DND-41 (cell line): ENCODE measurements at places on chromosomes 3 and 15.

- DNase-seq: no peak
Measured at GRCh38 chr3:41532976-41533375, 333.7 kb downstream of the CTNNB1 start.

DNA sequence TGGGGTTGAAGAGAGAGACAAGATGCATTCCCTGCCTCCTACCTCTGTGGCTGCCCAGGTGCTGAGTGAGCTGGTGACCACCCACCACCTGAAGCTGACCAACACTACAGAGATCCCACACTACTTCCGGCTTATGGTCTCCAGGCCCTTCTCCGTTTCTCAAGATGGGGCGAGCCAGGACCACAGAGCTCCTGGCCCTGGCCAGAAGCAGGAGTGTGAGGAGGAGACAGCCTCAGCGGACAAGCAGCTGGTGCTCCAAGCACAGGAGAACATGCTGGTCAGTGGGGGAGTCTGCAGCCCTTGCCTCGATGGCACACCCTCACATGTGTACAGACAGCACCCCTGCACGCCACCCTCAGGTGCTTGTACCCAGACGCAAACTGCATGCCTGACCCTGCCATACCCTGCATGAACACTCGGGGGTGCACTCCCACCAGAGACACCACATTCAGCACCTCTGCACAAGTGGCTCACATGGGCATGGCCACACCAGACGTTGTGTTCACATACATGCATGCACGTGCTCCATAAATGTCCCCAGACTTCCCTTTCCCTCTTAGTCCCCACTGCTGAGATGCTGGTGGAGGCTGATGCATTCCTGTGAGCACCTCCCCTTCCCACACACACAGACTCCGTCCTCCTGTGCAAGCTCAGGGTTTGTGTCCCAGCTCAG lies 19.0 kb downstream of the ACAA1 start:
- DNase-seq: peak; percentile 75

DNA sequence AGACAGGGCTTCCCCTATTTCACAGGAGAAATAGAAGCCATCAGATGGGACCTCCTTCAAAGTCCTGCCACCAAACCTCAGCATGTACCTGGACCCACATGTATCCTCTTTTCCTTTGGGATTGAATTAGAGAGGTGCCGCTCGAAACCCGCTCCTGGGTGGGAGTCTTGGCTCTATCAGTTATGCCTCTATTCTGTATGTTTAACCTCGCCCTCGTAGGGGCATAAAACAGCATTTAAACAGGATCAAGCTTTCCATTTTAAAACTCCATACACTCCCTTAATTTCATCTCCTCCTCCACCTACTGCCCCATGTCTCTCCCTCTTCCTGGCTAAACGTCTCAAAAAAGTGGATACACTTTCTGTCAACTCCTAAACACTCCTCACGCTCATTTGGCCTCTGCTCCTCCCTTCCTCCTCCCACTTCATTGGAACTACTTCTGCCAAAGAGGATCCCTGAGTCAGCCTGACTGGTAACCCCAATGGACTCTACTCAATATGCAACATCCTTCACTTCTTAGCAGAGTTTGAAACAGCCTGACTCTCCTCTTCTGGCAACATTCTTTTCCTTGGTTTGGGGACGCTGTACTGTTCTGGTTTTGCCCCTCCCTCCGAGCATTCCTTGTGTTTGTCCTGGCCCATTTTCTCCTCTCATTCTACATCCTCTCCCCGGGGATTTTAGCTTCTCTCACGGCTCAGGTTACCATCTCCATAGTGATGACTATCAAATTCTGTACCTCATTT lies 23.0 kb upstream of the MUC20 start:
- DNase-seq: no peak

GRCh38 chr3:141087778-141088130 lies 36.6 kb downstream of the SPSB4 start:
- no peak for DNase-seq

DNA sequence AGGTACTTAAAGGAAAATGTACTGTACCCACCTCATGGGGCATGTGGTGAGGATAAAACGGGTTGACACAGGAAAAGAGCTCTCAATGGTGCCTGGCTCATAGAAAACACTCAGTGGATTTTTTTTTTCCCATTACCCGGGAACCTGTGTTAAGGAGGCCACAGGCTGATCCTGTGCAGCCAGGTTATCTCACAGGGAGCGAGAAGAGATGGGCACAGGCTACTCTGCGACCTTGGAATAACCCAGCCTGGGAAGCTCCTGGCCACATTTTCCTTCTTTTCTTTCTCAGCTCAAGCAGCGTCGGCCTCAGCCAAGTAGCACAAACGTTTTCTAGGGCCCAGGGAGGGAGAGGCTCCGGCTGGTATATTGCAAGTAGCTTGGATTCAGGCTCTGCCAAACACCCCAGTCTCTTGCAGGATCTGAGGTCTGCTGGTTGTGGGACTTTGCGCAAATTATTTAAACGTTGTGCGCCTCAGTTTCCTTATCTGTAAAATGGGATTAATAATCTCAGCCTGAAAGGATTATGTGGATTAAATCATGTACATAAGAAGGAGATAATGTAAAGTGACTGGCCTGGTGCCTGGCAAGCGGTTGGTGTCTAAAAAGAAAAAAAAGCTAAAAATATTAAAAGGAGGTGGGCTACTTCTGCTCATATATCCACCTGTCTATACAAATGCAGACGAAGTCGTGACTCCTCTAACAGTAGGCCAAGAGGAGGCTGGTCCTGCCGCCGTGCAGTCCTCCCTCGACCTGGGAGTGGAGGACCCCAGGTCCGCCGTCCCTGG lies 2.2 kb downstream of the FURIN start:
- DNase-seq: peak; percentile 20

DNA sequence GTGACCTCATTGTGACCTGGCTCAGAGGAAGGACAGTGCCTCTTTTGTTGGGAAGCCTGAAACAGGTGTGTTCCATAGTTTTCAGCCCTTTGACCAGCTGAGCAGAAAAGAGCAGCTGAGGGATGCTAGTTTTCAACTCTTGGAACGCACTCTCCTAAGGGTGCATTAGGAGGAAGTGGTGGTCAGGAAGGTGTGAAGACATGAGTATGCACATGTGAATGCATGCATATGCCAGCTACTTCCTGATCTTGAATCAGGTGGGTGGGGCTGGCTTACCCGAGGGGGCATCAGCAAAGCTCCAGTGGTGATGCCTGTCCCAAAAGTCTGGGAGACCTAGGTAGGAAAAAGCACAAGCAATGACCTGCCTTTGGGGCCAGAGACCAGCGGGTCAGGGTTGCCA lies 23.3 kb upstream of the CEMIP start:
- no peak for DNase-seq

DNA sequence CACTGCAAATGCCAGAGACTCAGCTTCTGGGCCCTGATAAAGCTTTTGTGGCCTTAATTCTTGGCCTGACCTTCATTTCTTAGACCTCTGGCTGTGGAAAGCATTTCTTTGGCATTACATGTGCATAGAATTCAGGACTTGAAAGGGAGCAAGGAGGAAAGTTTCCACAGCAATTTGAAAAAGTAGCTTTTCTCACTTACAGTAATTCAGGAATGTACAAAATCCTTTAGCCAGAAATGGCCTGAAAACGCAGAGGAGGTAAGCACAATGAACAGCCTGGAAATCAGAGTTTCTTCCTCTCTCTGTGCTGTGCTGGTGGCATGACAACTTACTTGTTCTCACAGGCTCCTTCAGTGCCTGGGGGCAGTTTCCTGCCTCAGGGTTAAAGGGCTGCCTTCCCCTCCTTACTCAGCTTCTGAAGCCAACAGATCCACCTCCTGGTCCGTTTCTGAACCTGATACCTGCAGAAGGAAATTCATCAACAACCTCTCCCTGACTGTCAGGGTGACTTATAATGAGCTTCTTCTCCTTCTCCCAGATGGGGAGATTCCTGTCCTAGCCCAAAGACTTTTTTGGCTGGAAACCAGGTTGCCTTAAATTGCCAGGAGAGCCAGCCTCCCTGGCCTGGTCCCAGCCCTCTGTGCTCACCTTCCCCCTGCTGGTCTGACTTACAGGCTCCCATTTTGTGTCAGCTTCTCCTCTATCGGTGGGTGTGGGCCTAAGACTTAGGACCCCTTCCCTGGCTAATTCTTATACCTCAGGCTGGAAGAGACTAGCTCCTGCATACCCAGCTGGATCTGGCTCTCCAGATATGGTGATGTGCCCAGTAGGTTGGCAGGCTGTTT lies 102.3 kb downstream of the MYRIP start:
- DNase-seq: no peak

DNA sequence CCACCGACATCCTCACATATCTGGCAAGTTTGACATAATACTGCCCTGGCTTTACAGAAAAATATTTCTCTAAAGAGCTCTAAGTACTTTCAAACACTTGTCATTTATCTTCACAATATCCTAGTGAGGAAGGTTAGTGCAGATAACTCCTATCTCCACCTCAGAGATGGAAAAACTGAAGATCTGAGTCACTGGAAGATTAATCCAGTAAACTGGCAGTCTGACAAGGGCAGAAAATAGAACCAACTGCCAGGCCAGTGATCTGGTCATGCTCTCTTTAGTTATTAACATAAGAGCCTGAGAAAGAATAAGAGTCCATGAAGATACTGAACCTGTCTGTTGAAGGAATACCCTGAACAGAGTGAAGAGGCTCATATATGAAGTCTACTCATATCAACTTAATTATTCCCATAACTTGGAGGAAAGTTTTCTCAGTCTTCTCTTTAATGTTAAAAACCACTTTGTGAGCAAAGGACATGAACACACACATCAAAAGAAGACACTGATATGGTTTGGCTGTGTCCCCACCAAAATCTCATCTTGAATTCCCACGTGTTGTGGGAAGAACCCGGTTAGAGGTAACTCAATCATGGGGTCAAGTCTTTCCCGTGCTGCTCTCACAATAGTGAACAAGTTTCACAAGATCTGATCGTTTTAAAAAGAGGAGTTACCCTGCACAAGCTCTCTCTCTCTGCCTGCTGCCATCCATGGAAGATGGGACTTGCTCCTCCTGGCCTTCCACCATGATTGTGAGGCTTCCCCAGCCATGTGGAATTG lies 61.4 kb downstream of the GOLIM4 start:
- no peak for DNase-seq

DNA sequence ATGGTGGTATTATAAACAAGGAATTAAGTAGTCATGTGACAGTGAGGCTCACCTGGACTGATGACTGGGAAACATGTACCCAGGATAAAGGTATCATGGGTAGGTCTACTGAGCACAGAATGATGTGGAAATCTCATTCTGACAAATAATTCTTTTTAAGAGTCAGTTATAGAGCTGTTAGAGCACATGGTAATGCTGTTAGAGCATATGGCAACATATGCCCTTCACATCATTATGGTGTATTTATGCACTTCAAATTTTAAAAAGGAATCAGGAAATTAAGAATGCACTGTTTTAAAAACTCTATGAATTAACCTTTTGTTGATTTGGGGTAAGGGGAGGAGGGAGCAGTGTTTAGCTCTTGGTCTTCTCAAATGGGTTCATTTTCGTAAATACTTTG lies 1.7 kb downstream of the SLC6A20 start:
- DNase-seq: no peak

- no peak for DNase-seq
Measured at GRCh38 chr15:57017024-57017423, 98.6 kb downstream of the TCF12 start.

DNA sequence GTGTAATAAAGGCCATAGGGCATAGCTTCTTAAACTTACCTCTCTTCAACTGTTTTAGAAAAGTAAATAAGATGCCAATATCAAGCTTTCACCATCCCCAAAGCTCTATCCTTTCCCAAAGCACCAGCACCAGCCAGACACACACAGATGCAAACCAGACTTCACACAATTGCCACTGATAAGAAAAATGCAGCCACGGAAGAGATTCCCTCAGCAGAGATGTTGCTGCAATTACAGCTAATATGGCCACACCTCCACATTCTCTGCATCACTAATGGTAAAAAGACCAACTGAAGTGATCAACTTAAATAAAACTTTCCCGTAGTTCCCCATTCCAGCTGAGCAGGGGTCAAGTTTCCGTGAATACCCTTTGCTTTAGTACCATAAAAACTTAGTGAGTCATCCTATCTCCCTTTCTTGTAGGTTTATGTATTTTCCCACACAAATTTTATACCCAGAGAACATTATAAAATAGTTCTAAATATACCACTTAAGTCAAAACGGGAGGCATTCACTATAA lies 64.4 kb downstream of the SLC9A9 start:
- no peak for DNase-seq

DNA sequence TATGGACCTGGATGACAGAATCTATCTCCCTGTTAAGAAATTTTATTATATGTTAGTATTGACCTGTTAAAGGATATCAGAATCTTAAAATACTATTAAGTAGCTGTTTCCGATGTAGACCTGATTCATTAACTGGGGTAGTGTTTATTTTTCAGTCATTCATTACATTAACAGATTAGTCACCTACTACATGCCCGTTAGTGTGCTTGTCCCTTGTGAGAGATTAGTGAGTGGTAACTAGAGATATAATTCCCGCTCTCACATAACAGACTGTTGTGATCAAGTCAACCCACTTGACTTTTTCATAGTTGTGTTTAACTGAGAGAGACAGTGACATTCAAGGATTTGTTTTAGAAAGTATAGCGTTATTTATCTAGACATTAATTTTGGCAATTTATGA lies 166.8 kb downstream of the TCF12 start:
- no peak for DNase-seq

DNA sequence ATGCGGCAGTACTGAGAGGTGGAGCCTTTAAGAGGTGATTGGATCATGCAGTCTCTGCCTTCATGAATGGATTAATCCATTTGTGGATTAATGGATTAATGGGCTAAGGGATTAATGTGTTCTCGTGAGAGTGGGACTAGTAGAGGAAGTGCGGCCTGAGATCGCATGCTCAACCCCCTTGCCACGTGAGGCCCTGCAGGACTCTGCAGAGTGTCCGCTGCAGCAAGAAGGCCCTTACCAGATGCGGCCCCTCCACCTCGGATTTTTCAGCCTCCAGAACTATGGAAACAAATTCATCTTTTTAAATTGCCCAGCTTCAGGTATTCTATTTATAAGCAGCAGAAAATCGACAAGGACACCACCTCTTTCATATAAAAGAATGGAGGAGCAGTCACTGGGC lies 148.8 kb downstream of the TPRA1 start:
- DNase-seq: no peak

DNA sequence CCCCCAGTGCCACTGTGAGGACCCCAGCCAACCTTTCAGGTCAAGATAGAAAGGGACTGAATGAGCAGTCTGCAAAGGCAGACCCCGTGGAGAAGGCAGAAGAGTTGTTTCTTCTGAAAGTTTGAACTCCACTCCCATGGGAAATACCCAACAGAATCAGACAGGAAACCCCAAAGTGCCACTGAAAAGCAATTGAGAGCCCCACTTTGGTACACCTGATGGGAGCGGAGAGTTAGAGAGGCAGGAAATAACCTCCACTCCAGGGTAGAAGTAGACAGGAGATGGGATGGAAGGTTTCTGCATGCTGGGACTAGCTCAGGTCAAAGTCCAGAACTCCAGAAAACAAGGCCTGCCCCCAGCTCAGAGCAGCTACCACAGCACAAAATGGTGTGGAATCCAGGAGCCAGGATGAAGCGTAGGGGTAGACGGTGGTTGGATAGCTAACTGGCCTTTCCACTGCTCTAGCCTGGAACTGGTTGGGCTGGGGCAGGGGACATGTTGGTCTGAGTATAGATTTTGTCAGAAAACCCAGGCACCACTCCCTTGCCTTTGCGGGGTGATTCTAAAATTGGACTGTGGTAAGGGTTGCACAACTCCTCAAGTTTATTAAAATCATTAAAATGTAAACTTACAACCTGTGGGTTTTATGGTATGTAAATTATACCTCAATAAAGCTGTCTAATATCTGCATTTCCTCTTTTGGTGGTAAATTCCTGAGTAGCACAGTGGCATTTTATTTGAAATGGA lies 1.9 kb upstream of the RAB43 start:
- DNase-seq: no peak
